Mesenteric fat pad (tissue), 1 donor: ENCODE measurements at places on chromosomes 4 and X. TPM values are rescaled to one million over a fixed set of nuclear protein-coding genes. Genes with fewer than 3 reads are reported as not detected.

- no peak for DNase-seq
Observed at GRCh38 chr4:10925996-10926395, 241.4 kb upstream of the CLNK start.

The GABRG1 gene
- 0.16 TPM for total RNA-seq

DNA sequence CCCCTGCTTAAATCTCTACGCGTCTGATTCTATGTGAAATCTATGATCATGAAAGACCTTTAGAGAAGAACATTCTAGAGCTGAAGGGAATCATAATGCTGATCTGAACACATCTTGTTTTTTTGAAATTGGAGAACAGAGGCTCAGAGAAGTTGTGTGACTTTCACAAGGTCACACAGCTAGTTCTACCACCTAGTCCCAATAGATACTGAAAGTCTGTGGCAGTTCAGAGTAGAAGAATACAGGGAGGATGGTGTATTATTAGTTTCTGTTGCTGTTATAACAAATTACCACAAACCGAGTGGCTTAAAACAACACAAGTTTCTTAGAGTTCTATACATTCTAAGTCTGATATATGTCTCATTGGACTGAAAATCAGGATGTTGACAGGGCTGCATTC, 14.5 kb downstream of the CYP2U1 start:
- no peak for DNase-seq

GRCh38 chrX:110161361-110161686, 156.6 kb downstream of the AMMECR1 start:
- DNase-seq: no peak

DNA sequence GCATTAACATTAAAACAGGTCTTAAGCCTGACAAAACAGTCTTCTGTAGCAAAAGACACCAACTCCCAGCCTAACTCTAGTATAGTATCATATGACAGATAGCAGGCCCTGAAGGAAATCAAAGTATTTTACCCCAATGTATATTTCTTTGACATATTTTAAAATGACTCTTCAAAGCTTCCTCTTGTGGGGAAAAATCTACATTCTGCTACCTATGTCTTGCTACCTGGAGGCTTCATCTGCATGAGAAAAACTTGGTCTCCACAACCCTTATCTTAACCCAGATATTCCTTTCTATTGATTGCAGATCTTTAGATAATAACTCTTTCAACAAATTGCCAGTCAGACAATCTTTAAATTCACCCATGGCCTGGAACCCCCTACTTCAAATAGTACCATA, 1620.4 kb downstream of the PCDH7 start:
- no peak for DNase-seq

- no peak for DNase-seq
Observed at GRCh38 chrX:39264023-39264422, 462.8 kb downstream of the MID1IP1 start.

DNA sequence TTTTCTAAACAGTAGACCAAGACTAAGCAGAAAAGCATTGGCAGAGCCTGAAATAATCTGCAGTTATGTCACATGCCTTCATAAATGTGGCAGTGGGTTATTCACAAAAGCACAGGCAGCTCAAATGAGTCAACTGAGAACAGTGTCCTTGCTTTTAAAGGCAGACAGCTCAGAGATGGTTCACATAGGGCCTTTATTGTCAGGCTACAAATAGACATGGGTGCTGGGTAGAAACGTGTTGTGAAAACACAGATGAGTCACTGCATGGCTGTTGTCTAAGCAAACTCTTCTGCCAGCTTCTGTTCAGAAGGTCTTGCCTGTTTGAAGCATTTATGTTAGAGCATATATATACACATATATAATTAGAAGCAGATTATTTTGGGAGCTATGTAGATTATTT, 118.0 kb downstream of the SLC4A4 start:
- DNase-seq: no peak

The SCARB2 gene
- total RNA-seq: 176 TPM
